Thyroid gland (tissue), 4 donors: ENCODE measurements at places on chromosomes 7 and 10. TPM values are rescaled to one million over a fixed set of nuclear protein-coding genes. Genes with fewer than 3 reads are reported as not detected.

UPP1 gene
- 14.6 TPM for total RNA-seq

DNA sequence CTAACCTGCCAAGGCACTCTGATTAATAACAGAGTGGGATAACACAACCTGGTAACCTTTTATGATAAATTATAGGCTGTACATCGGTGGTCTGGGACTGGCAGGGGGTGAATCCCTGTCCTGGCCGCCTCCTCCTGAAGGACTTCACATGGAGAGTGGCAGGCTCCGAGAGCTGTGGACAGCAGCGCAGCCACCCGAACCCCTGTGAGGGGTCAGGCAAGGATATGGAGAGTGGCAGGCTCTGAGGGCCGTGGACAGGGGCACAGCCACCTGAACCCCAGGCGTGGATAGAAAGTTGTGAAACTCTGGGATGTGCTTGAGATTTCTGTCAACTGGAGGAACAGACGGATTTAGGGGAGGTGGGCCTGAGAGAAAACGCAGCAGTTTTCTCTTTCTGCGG, 107.0 kb upstream of the MGMT start:
- DNase-seq: no peak

DNA sequence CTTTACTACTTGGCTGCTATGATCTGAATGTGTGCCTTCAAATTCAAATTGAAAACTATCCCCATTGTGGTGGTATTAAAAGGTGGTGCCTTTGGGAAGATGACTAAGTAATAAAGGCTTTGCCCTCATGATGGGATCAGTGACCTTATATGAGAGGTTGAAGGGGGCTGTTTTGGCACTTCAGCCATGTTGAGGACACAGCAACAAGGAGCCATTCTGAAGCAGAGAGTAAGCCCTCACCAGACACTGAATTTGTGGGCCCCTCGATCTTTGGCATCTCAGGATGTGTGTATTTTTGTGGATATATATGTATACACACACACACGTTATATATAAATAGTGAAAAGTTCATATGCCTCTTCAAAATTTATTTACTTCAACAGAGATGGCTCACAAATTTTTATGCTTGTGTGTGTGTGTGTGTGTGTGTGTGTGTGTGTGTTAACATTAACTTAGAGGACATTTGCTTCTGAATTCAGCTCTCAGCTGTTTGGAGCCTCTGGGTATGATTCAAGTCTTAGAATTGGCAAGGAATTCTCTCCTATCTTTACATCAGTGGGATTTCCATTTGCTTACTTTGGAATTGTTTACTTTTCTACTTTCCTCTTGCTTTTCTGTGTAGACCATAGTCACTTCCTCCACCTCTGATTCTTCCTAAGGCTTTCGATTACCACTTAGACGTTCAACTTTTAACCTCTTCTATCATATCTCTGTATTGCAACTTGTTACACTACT, 66.6 kb downstream of the MAGI2 start:
- DNase-seq: no peak

DNA sequence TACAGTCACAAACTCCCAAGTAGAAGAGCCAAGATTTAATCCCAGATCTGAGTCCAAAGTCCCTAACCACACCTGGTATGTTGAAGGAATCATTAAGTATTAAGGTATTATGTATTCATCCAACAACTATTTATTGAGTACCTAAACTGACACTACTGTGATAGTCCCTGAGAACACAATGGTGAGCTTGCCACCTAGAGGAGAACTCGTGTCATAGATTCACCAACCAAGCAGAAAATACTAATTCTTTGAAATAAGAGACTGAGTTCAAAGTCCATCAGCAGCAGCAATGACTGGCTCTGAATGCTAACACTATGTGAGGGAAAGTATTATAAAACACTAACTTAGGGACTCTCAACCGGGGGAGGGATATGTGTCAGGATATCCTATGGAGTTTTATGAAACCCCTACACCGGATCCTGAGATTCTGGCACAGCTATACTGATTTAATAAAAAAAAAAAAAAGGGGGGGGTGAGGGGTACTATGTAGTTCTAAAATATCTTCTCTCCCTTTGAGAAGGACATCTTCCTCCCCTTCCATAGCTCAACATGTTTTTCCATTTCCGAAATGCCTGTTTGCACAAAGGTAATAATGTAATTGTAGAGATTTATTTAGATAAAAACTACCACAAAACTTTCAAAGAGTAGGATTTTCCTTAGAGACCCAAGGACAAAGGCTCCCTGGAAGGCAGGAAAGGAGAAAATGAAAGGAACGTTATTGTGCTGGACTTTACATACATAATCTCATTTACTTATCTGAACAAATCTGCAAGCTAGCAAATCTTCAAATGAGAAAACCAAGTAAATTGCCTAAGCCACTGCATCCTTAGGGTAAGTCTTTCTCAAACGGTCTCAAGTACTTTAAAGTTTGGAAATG, 1.6 kb downstream of the NCOA4 start:
- DNase-seq: no peak

GRCh38 chr7:111747718-111748117, 185.4 kb upstream of the IMMP2L start:
- no peak for DNase-seq

DNA sequence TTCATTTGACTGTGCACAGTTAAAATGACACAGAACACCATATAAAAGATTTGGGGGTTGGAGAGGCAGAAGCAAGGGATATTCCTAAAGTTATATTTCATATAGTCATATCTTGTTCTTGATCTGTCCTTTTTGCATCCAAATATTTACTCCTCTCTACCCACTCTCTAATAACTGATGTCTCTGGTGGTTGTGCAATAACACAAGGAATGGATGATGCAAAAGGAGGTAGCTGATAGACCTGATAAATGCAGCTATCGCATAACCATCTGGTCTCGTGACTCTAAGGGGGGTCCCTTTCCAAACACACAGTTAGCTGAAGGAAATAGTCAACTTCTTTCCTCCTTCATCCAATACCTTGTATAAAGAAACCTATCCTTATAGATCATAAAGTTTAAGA, 123.1 kb downstream of the POLR1F start:
- no peak for DNase-seq

DNA sequence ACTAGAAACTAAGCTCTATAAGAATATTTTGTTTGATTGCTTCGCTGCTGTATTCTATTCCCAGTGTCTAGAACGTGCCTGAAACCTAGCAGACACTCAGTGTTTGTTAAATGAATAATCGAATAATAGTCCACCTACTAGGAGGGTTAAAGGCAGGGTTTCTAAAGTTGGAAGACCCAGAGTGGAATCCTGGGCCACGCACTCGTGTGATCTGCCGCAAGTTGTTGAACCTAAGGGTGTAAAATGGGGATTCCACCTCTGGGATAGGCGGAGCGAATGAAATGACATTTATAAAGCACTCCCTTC, 702 bp upstream of the AGFG2 start:
- no peak for DNase-seq

PLEKHS1 gene
- total RNA-seq: not detected

DNA sequence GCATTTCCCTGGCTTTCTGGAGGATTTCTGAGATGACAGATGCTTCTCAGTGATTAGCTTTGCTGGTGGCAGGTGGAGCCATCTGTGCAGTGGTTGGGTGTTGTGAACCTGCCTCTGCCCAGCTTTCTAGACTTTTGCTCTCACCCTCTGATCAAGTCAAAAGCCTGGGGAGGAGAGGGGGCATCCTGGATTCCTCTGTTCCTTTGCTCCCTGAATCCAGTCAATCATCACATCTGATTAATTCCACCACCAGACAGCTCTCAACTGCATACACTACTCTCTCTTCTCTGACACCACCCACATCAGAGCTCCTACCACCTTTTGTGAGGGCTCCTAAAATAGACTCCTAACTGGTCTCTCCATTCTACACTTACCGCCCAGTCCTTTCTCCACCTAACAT, 283.5 kb downstream of the WDR11 start:
- no peak for DNase-seq

WNT8B gene
- total RNA-seq: not detected

- no peak for DNase-seq
Measured at GRCh38 chr10:49347342-49347741, 48.4 kb downstream of the C10orf71 start.

GRCh38 chr10:21039721-21040120, 142.6 kb upstream of the NEBL start:
- no peak for DNase-seq

ACBD7 gene
- 1.3 TPM for total RNA-seq

GRCh38 chr10:33423154-33423529, 88.7 kb upstream of the NRP1 start:
- DNase-seq: no peak

DRGX gene
- total RNA-seq: not detected

OGDHL gene
- 99.8 TPM for total RNA-seq

IPMK gene
- 8.9 TPM for total RNA-seq

DNA sequence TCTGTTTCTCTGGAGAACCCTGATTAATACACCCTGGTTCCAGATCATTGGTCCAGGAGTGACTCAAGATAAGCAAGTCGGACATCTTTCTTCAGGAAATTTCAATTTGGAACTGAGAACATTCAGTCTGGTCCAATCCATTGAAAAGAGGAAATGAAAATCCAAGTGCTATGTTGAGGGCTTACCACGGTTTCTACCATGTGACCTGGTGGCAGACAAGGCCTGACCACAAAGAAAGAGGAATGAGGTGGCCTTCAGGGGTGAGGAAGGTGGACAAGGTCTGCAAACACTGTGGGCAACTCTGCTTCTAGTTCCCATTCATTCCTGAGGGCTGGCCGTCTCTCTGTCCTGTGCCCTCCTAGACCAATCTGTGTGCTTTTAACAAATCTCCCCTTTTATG, 149.2 kb upstream of the GHITM start:
- DNase-seq: no peak

DNA sequence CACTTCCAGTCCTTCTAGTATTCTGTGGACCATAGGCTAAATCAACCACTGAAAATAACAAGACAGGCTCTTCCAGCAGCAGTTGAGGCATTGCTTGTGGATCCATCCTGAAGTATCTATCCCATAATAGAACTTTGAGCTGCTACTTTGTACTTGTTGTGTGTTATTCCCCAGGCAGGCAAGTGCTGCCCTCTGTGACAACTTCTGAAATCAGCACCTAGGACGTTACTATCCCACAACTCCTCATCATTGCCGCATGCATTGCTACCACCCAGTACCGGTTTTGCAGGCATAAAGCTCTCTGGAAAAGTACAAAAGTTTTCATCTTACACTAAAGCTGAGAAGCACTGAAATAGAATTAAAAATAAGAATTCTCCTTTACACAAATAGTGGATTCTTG, 145.3 kb downstream of the HTR7 start:
- no peak for DNase-seq

C7orf57 gene
- total RNA-seq: not detected

DNA sequence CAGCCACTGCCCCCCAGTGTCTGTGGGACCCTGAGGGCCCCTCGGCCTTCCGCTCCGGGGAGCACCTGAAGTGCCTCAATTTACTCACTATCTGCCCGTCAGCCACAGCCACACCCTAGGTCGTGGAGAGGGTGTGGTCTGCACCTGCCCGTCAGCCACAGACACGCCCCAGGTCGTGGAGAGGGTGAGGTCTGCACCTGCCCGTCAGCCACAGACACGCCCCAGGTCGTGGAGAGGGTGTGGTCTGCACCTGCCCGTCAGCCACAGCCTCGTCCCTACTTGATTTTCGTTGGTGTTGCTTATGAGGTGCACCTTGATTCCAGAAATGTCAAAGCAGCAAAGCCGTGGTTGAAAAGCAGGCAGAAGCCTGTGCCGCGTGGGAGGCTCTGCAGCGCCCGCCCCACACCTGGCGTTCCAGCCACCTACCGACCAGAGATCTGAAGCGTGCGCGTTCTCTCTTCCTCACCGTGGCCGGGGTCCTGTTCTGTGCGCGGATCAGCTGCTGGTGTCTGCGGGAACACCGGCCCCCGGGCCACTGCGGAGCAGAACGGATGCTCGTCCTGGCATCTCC, 101.6 kb downstream of the DYNC2I1 start:
- peak; percentile 74 for DNase-seq

GRCh38 chr10:35011771-35012191, 78.4 kb downstream of the CUL2 start:
- no peak for DNase-seq

DNA sequence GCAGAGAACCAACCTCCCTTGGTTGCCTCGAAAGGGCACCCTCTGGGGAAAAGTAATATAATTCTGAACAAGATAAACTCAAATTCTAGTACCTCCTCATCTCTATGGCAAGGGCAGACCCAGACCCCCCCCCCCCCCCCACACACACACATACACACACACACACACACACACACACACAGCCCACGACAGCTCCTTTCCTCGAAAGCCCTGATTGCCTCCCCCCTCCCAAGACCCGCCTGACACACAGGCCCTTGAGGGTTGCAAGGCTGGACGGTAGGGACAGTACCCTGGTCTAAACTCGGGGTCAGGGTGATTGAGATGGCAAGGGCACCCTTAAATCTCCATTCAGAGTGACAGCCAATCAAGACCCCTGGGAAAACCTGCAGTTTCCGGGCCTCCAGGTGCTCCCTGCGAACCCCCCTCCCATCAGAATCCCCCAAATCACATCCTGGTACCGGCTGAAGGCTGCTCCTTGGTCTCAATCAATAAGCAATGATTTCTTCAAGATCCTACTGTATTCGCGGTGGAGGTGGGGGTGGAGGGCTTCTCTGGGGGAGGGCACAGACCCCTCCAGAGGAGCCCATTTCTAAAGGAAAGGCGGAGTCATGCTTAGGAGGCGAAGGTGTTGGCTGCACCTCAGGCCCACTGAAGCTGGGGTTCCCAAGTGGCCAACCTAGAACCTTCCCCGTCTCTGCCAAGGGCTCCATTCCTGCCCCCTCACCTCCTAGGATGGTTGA, 100.7 kb downstream of the HIP1 start:
- DNase-seq: no peak

DNA sequence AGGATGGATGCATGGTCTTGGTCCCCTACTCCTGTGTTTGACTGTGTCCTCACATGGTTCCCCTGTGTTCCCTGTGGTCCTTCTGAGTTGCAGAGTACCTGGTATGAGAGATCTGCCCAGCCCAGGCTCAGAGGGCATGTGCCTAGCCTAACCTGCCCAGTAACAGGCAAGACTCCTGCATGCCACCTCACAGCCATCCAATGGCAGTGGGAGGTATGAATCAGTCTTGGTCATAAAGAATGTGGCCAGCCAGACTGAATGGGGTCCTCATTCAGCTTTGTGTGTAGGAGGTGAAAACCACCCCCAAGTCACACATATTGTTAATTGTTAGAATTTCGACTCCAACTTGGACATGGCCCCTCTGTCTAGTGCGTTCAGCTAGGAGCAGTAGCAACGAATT, 17.2 kb upstream of the GPR158 start:
- DNase-seq: no peak

DNA sequence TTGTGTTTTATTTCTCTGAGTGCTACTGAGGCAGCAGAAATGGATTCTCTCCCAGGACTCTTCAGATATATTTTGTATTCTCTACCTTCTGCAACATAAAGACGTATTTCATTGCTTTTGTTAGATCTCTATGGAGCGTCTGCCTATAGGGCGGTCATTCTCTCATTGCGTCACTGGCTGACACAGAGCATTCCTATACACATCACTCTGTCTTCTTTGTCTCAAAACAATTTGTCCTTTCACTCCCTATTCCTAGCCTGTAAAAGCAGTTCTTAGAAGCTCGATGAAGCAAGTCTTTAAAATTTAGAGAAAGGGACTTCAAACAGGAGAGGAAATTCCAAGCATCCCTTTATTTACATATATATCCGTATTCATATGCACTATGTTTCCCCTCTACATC, 120.6 kb downstream of the CPED1 start:
- DNase-seq: no peak

SVOPL gene
- not detected for total RNA-seq

LIPK gene
- total RNA-seq: not detected
